Cortex of kidney (tissue), 1 donor: ENCODE measurements at places on chromosomes 3 and 15.

- no peak for DNase-seq
These were observed 55.0 kb upstream of the CHD2 start for GRCh38 chr15:92845126-92845508.

GRCh38 chr3:5144316-5144994 is 22.4 kb downstream of the ARL8B start:
- no peak for DNase-seq

DNA sequence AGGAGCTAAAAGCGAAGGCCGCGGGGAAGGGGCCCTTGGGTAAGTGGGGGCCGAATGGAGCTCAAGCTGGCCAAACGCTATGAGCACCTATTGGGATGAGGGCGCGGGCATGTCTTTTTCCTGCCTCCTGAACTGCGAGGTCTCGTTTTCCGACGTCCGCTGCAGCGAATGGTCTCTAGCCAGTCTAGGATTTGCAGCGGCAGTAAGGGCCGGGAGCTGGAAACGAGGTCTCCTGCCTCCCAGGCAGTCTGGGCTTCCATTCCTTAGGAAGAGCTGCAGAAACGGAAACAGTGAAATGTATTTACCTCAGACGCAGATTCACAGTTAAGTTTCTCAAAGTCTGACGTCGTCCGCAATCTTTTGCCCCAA is 517 bp downstream of the TMA7 start:
- DNase-seq, result no peak

DNA sequence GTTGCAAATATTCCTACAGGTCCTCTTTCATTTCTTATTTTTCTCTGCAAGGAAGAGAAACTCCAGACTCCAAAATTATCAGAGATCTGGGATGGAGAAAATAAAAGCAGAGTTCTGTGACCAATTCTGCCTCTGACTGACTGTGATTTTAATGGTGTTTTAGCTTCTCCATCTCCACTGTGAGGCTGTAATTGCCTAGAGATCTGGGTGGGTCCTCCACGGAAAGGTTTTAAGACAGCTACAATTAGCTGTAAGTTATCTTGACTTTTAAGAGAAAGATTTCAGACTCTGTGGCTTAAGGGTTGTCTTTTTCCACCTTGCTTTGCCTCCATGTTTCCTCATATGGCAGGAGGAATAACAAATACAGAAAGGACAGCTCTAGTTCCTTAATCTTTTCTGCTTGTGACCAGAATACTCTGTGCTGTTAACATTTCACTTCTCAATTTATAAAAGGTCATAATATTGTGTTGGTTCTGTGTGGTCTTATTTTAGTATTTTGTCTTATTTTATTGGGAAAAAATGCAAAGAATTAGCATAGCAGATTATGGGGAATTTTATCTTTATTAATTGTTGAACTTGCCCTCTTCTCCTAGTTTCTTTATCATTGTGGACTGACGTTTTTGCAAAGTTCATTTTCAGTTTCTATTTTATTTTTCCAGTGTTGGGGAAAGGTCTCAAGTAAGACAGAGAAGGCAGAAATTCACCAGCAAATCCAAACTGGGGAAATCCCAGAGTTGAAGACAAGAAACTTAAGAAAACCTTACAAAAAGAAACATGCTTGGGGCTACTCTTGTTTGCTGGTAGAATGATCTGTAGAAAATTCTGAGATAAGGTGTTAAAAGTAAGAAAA is 157.9 kb downstream of the RAP2B start:
- no peak for DNase-seq

DNA sequence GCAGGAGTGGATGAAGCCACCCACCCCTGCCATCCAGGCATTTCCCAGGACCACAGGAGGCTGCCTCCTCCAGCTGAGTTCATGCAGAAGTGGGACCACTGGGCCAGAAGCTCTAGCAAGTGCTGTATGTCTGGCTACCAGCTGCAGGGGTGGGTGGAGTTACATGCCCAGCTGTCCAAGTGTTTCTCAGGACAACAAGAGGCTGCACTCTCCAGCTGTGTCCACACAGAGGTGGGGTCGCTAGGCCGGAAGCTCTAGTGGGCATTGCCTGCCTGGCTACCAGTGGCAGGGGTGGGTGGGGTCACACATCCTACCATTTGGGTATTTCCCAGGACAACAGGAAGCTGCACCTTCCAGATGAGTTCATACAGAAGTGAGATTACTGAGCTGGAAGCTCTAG is 234.0 kb upstream of the PPP2R3A start:
- no peak for DNase-seq

- DNase-seq, result no peak
These were observed 22.5 kb downstream of the LRTM1 start for GRCh38 chr3:54905261-54905888.

DNA sequence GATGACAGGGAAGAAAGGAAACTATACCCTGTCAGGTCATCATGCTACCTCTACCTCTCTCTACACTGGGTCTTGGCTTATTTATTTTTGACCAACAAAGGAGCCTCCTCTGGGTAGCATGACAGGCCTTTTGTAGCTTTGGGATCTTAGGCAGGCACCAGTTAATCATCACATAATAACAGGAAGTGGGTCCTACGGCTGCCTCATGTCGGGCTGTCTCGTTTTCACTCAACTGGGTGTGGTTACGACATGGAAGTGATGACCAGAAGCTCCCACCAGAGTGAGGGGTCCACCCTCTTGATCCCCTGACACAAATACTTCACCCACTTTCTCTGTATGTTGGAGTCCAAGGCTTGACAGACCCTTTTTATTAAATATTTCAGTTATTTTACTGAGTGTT is 105.3 kb downstream of the CD47 start:
- DNase-seq, result no peak

- DNase-seq, result no peak
These were observed 28.0 kb downstream of the TFG start for GRCh38 chr3:100737334-100737733.

GRCh38 chr3:41578798-41579197 is 379.5 kb downstream of the CTNNB1 start:
- DNase-seq, result no peak

DNA sequence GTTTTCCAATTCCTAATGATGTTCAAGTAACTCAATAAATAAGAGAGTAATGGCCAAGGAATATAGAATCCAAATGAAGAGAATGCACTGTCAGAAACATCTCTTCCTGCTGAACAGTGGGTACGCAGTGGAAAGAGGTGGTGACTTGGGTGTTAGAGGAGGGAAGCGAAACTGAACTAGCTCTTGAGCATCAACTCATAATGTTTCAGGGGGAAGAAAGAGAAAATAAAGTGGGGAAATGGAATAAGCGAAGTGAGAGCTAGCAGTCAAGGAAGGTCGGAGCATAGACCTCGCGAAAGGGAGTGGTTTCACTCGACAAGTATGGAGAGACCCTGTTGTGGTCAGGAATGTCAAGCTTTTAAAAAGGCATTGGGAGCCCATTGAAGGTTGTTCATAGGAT is 309.5 kb downstream of the GAP43 start:
- DNase-seq, result no peak

GRCh38 chr15:23518104-23518503 is 47.4 kb upstream of the MKRN3 start:
- no peak for DNase-seq

GRCh38 chr3:189566550-189567130 is 64.5 kb upstream of the TP63 start:
- DNase-seq, result no peak

DNA sequence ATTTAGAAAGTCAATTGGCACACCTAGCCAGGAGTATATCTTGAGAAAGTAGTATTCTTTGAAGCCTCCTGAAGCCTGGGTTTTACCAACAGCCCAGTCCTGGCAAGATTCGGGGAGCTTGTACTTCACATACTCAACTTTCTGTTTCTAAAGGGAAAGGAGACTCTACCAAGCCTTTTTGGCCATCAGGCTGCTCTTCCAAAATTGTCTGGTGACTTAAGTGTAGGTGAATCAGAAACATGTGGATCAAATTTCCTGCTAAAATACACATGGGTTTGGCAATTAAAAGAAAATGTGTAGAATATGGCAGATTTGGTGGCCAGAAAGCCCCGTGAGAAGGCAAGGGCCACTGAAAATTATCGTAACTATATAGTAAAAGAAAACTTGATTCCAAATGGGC is 15.9 kb upstream of the GREM1 start:
- no peak for DNase-seq

DNA sequence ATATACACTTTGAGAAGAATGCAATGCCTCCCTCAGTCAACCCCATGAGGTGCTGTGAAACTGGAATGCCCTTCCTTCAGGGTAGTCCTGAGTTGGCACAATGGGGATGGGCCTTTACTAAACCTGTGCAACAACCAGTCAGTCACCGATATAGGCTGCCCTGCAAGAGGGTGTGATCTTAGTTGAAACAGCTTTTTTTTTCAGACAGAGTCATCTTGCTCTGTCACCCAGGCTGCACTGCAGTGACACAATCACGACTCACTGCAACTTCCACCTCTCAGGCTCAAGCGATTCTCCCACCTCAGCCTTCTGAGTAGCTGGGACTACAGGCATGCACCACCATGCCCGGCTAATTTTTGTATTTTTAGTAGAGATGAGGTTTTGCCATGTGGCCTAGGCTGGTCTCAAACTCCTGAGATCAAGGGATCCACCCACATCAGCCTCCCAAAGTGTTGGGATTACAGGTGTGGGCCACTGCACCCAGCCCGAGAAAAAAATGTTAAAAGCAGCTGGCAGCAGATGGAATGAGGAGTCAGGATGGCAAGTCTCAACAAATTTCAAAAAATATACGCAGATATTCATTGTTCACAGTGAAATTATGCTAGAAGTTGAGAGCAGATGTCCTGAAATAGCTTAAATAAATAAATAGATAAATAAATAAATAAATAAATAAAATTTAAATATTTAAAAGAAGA is 31.8 kb downstream of the MYO5A start:
- DNase-seq, result no peak

DNA sequence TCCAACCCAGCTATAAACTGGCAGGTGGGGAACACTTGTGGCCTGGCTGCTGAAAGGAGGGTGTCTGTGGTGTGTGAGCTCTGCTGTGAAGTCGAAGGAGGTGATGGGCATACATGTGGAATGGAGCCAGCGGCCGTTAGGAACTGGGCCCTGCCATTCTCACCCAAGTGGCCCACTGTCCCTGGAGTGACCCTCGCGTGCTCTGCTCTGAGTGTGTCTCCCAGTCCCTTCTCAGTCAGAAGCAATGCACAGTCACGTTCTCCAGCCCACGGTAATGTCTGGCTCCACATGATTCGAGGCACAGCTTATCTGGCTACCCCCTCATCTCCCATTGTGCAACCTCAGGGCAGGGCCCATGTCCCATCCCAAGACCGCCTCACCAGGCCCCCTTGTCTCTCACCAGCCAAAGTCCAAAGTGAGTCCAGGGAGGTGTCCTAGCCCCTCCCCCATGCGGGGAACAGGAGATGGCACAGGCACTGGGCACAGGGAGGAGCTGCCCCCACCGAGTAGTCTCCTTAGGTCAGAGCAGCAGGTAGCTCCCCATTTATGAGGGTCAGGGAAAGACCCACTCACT is 62.9 kb downstream of the ZNF445 start:
- no peak for DNase-seq

- no peak for DNase-seq
These were observed 177.8 kb downstream of the MBNL1 start for GRCh38 chr3:152446495-152446894.
